ENCODE measurements at places on chromosomes 3 and 15.

GRCh38 chr3:195209847-195210265, 61.1 kb downstream of the XXYLT1 start:
- DNase-seq, result no peak

DNA sequence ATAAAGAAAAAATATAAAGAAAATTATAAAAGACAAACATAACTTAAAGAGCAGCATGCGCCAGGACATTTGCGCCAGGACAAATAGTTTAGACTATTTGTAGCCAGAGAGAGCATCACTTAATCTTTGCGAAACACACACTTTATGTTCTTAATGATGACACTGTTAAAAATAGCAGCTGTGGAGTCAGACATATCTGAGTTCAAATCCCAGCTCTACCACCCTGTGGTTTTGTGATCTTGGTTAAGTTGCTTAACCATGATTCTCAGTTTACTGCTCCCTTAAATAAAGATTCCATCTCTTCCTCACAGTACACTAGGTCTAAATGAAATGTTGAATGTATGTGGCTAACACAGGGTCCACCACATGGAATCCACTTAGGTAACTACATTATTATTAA, 31.4 kb downstream of the KCNMB2 start:
- DNase-seq, result no peak

DNA sequence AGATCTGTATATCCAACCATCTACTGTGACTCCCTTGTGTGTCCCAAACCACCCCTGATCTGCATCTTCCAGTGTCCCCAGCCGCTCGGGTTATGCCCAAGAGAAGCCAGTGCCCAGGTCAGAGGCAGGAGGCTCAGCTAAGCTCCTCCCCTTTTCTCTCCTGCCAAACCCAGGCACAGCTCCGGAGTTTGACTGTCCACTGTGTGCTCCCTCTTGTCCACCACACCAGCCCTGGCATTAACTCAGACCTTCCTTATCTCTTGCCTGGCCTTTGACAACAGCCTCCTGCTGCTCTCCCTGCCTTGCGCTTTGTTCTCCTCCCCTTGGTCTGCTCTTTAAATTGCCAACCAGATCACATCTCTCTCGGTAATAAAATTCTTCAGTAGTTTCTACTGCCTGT, 39.3 kb downstream of the DGKG start:
- no peak for DNase-seq

GRCh38 chr15:67019884-67020520, 45.4 kb upstream of the SMAD3 start:
- DNase-seq, result no peak

DNA sequence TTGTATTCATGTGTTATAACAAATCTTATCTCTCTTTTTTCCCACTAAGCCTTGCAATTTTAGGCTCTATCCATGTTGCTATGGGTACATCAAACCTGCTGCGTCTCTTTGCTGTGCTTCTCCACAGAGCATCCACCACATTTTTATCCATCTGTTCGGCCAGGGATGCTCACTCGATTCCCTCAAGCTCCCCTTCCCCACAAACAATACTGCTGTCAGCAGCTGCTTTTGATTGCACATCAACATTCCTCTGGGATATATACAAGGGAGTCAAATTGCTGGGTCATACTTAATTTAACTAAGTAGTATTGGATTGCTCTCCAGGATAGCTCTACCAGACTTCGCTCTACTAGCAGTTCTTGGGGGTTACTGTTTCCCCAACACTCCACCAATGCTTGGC, 36.8 kb downstream of the TMEM108 start:
- no peak for DNase-seq

- DNase-seq, result no peak
Measured at GRCh38 chr3:55367384-55367783, 119.7 kb downstream of the WNT5A start.

DNA sequence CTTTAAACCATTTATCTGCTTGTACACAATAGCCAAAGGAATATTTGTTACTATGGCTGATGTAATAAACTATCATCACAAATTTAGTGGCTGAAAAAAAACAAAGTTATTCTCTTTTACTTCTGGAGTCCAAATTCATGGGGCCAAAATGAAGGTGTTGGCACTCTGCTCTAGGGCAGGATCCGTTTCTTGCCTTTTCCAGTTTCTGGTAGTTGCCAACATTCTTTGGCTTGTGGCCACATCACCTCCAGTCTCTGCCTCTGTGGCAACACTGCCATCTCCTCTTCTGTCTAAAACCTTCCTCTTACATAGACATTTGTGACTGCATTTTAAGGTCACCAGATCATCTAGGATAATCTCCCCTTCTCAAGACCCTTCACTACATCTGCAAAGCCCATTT, 27.3 kb downstream of the NIT2 start:
- DNase-seq, result no peak
